Naive thymus-derived CD8-positive, alpha-beta T cell (primary cell): ENCODE measurements at places on chromosomes 1 and 21. TPM values are rescaled to one million over a fixed set of nuclear protein-coding genes. Genes with fewer than 3 reads are reported as not detected.

GRCh38 chr21:40152476-40152875 lies 285.2 kb downstream of the PCP4 start:
- no peak overlapping the region for H3K4me3 ChIP-seq
- H3K27ac ChIP-seq = no peak overlapping the region
- no peaks in the 10 kb centered on the region for H3K4me1 ChIP-seq
- no peaks in the 10 kb centered on the region for H3K36me3 ChIP-seq
- DNase-seq = no peak
- peaks cover 2% of the 10 kb centered on the region for H3K27me3 ChIP-seq

DNA sequence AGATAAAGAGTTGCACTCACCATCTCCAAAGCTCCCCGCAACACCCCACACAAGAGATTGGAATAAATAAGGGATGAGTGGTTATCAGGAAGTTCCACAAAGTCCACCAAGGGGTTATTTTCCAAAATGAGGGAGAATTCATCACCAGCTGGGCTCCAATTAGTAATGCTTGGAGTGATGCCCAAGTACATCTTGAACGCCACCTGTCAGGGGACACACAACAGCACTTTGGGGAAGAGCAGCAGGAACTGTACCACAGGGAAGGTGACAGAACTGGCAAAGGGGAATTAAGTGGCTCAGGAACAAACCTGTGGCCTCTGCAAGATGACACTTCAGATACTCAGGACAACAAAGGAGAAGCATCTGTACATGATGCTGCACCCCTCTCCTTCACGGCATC lies 11.5 kb downstream of the TRAPPC3 start:
- H3K27ac ChIP-seq = no peak overlapping the region
- no peak overlapping the region for H3K4me3 ChIP-seq
- no peaks in the 10 kb centered on the region for H3K36me3 ChIP-seq
- peaks cover 22% of the 10 kb centered on the region for H3K4me1 ChIP-seq

DNA sequence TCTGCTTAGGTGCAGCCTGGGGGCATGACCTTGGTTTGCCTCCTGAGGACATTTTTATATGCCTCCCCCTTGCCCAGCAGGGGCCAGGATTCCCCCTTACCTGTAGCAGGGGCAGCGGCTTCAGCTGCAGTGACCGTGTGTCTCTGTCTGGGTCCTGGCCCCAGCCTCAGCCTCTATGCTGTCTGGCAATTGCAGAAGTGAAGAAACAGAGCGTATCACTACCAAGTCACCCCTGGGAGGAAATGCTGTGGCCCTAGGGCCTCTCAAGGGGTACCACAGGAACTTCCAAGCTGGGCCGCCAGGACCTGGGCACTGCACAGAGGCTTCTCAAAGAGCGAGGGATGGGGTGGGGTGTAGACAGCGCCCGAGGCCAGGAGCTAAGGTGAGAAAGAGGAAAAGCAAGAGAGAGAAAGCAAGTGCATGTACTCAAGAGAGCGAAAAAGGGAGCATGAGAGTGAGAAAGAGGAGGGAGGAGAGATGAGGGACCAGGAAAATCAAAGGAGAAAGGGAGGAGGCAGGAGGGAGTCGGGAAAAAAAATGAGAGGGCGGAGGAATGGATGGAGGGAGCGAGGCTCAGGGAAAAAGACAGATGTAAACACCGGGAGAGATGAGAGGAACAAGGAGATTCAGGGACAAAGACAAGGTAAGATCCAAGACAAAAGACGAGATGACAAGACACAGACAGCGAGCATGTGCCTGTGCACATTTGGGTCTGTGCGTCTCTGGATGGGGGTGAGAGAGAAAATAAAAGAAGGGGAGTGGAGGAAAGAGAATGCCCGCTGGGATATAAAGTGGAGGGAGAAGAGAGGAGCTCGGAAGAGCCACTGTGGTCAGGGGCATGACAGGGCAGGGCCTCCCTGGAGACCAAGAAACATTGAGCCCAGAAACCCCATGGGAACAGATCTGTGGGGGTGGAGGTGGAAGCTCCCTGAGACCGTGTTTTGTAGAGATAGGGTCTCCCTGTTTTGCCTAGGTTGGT lies at the start of gene PTAFR:
TSS of gene PTAFR (minus strand) at position 199 of the 979 bp plus-strand sequence. CDS start 25,669 bp downstream, outside the sequence.
- peaks cover 77% of the 10 kb centered on the region for H3K4me1 ChIP-seq
- DNase-seq = no peak
- H3K27ac ChIP-seq = no peak within 1 kb of the TSS
- H3K4me3 ChIP-seq = no peak within 1 kb of the TSS

DNA sequence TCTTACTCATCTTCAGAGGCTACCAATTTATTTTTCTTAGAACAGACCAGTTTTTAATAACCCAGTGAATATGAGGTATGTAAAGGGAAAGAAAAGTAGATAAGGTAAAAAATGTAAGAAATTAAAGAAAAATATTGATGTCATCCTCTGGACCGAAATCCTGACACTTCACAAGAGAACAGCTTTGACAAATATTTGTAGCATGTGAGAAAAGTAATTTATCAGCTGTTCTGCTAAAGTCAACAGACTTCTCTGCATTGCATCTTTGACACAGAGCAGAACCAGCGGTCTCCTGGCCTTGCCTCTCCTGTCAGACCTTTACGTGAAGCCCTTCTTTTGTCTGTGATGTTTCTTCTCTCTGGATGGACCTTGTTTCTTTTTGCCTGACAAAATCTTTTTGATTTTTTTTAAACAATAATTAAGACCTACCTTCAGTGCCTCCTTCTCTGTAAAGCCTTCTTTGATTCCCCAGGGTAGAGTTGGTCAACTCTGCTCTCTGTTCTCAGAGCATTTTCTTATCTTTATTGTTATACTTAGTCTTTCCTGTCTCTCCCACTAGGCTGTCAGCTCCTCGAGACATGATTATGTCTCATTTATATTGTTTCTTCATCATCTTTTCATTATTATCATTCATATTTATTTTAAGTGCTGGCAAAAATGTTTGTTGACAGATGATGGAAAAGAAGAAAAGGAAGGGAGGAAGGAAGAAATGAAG lies 35.4 kb downstream of the RGS4 start:
- no peaks in the 10 kb centered on the region for H3K4me1 ChIP-seq
- peak overlapping the region; percentile 61 for H3K27ac ChIP-seq
- no peak overlapping the region for H3K4me3 ChIP-seq
- no peak for DNase-seq

GRCh38 chr1:91454136-91454535 lies 46.5 kb upstream of the CDC7 start:
- H3K36me3 ChIP-seq = no peaks in the 10 kb centered on the region
- peaks cover 5% of the 10 kb centered on the region for H3K27me3 ChIP-seq

- no peak overlapping the region for H3K27ac ChIP-seq
- H3K4me3 ChIP-seq = no peak overlapping the region
- no peaks in the 10 kb centered on the region for H3K4me1 ChIP-seq
Observed at GRCh38 chr1:33610864-33611455, 138.5 kb downstream of the ZSCAN20 start.

DNA sequence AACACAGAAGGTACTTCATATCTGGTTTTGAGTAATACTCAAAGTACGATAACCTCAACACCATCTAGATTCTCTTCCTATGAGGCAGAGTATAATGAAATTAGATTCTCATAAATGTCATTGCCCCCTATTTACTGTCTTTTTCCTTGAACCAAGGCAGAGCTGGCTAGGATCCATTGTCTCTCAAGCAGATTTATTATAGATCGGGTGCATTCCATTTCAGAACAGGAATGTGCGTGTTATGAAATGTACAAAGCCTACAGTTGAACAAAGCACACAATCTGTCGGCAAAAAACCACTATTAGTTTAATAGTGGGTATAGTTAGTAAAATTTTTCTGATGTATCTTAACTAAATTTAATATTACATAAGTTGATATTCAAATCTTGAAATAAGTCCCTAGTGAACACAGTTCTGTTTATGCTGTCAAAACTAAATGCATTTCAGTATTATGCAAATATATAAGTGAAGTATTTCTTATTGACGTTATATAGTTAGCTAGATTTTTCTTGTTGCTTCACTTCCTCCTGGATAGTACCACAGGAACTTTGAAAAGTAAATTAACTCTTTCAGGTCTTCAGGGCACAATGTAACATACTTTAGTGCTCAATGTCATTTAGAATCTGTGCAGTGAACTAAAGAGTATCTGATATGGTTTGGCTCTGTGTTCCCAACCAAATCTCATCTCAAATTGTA lies 92.1 kb downstream of the DDAH1 start:
- H3K27ac ChIP-seq = no peak overlapping the region
- H3K36me3 ChIP-seq = no peaks in the 10 kb centered on the region

- H3K27me3 ChIP-seq = no peaks in the 10 kb centered on the region
- peak overlapping the region; percentile 91 for H3K27ac ChIP-seq
- peaks cover 3% of the 10 kb centered on the region for H3K36me3 ChIP-seq
- H3K4me3 ChIP-seq = peak overlapping the region; percentile 50
- no peak for DNase-seq
- peaks cover 48% of the 10 kb centered on the region for H3K4me1 ChIP-seq
Observed at GRCh38 chr1:225928186-225929175, 4.4 kb upstream of the PYCR2 start.

- H3K27ac ChIP-seq = no peak overlapping the region
- H3K36me3 ChIP-seq = peaks cover 5% of the 10 kb centered on the region
- peaks cover 64% of the 10 kb centered on the region for H3K4me1 ChIP-seq
- DNase-seq = no peak
- H3K4me3 ChIP-seq = no peak overlapping the region
Observed at GRCh38 chr1:22045604-22046228, 6.8 kb upstream of the CDC42 start.

DNA sequence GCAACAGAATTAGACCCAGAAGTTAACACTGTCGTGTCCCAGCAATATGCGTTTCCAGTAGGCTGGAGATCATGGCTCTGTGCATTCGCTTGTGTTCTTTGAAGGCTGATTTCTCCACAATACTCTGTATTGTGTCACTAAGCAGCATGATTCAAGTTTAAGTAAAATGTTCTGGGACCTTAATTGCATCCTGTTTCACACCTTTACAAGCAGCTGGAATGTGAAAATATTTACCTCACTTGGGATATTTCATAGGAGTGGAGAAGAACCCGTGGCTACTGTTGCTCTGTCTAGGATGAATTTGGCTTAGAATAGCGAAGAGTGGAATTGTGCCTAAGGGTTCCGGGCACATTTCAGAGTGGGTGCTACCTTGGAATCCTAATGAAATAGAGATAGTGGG lies 6.3 kb downstream of the PTGFRN start:
- H3K4me3 ChIP-seq = no peak overlapping the region
- no peaks in the 10 kb centered on the region for H3K36me3 ChIP-seq
- H3K27me3 ChIP-seq = no peaks in the 10 kb centered on the region
- DNase-seq = no peak
- no peak overlapping the region for H3K27ac ChIP-seq

DNA sequence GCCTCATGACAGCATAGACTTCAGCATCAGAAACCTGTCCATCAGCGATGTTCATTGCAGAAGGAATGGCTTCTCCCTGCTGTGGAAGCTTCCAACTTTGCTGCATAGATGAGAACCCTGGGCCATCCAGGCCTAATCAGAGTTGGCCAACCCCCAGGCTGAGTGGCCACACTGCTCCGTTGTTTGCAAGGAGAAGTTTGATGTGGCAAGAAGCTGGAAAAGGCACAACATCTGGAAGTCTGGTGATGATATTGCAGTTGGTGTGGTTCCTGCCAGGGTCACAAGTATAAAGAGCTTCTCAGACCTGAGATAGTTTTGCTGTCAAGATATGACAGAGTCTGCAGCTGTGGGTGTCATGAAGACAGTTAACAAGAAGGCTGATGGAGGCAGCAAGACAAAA lies 41.2 kb downstream of the RHOU start:
- no peaks in the 10 kb centered on the region for H3K4me1 ChIP-seq
- no peaks in the 10 kb centered on the region for H3K27me3 ChIP-seq
- DNase-seq = no peak
- H3K4me3 ChIP-seq = no peak overlapping the region

DNA sequence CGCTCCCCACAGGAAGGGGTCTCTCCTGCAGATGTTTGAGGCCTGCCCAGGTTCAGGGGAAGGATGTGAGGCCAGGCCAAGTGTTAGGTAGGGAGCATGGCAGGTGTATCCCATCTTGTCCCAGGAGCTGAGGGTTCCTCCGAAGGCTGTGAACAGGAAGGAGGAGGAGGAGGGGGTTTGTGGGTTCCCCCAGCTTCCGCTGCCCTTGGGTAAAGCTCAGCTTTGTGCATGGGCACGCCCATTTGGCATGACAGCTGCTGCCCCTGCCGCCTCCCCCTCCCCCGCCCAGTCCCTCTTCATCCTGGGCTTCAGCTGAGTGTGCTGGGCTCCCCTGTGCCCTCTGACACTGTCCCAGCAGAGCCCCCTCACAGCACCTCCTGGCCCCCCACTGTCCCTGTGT lies 25.5 kb downstream of the TNFRSF8 start:
- H3K36me3 ChIP-seq = no peaks in the 10 kb centered on the region
- peak; percentile 30 for DNase-seq
- peak overlapping the region; percentile 84 for H3K4me3 ChIP-seq
- H3K27me3 ChIP-seq = no peaks in the 10 kb centered on the region
- peaks cover 44% of the 10 kb centered on the region for H3K4me1 ChIP-seq
- H3K27ac ChIP-seq = peak overlapping the region; percentile 75

DNA sequence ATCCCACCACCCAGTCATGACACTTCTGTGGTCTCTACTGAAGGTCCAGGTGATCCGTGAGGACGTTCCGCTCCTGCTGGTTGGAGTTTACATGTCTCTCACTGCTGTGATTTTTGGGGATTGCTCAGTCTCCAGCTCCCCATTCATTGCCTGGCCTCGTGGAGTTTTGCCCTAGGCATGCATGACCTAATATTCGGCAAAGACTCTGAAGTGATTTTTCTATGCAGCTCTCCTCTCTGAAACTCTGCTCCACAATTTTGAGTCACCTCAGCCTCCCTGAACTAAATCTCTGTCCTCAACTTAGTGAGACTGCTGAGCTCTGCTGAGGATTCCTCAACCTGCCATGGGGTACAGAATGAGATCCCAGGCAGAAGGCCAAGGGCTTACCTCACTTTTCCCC lies 174.4 kb upstream of the FGGY start:
- H3K27me3 ChIP-seq = peaks cover 3% of the 10 kb centered on the region
- peaks cover 3% of the 10 kb centered on the region for H3K36me3 ChIP-seq
- no peak for DNase-seq
- peaks cover 9% of the 10 kb centered on the region for H3K4me1 ChIP-seq
- no peak overlapping the region for H3K27ac ChIP-seq

DNA sequence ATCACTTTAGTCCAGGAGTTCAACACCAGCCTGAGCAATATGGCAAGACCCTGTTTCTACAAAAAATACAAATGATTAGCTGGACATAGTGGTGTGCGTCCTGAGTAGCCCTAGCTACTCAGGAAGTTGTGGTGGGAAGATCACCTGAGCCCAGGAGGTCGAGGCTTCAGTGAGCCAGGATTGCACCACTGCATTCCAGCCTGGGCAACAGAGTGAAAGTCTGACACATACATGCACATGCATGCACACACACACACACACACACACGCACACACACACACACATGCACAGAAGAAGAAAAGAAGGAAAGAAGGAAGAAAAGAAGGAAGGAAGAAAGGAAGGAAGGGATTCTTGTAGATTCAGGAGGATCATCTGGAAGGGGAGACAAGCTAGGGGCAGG lies 104.4 kb upstream of the USP25 start:
- no peaks in the 10 kb centered on the region for H3K27me3 ChIP-seq
- DNase-seq = no peak
- no peaks in the 10 kb centered on the region for H3K36me3 ChIP-seq
- H3K4me3 ChIP-seq = no peak overlapping the region
- no peaks in the 10 kb centered on the region for H3K4me1 ChIP-seq
- no peak overlapping the region for H3K27ac ChIP-seq

The CR1 gene
- total RNA-seq = 4.1 TPM

The TMCO2 gene
- total RNA-seq = not detected

The SMPDL3B gene
- not detected for total RNA-seq

The ATPAF1 gene
- total RNA-seq = 27.8 TPM

The COL8A2 gene
- total RNA-seq = 0.31 TPM
